NCI-H1930 (cell line): ENCODE measurements at places on chromosomes 12 and 14.
A peak's percentile ranks its signal among the peaks of the same experiment; 100 is the strongest.

- DNase-seq, result no peak
Measured at GRCh38 chr12:11929714-11930113, 141.0 kb upstream of the BCL2L14 start.

DNA sequence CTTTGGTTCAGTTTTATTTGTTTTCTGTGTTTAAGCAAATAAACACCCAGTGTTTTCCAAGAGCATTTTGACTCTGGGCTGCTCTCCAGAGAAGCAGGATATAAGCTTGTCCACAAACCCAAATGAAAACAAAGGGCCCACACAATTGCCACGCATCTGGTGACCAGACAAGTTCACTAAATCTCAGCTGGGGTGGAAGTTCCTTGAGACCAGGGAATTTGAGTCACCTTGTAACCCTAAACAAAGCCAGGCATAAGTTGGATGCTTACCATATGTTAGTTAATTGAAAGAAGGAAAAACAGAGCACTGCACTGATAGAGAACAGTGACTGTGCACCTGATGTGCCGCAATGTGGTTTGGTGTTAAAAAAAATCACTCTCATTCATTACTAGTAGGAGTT lies 1.6 kb upstream of the TXNRD1 start:
- no peak for DNase-seq

GRCh38 chr12:11040162-11040561 lies 9.0 kb upstream of the TAS2R31 start:
- no peak for DNase-seq

- peak; percentile 14 for DNase-seq
Measured at GRCh38 chr12:53738406-53739213, 11.4 kb upstream of the CALCOCO1 start.

- DNase-seq, result no peak
Measured at GRCh38 chr12:56699020-56699661, 11.1 kb upstream of the PTGES3 start.

- no peak for DNase-seq
Measured at GRCh38 chr12:32419520-32419960, 20.2 kb downstream of the FGD4 start.

- no peak for DNase-seq
Measured at GRCh38 chr12:76020731-76021672, 10.6 kb downstream of the PHLDA1 start.

DNA sequence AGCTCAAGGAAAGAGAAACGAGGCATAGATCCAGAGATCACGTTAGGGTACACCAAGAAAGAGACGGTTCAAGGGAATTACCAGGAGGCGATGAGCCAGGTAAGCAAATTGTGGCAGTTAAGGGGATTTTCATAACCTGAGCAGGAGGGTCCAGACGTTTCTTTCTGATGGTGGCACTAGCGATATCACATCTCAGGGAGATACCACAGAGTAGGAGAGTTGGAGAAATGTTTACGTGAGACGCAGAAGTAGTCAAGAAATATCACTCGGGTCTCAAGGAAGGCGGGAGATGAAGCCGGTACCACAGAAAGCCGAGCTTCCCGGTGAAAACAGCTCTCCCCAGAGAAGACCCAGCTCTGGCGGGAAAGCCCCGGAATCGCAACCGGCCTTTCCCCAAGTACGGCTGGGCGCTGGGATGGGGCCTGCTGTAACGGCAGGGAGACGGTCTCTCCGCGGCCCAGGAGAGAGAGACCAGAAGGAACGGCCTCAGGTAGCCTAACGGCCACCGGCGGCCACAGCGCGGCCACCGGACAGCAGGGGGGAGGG lies 485 bp downstream of the SENP1 start:
- DNase-seq, result no peak

GRCh38 chr14:29030121-29030520 lies 263.5 kb downstream of the FOXG1 start:
- DNase-seq, result peak; percentile 47

DNA sequence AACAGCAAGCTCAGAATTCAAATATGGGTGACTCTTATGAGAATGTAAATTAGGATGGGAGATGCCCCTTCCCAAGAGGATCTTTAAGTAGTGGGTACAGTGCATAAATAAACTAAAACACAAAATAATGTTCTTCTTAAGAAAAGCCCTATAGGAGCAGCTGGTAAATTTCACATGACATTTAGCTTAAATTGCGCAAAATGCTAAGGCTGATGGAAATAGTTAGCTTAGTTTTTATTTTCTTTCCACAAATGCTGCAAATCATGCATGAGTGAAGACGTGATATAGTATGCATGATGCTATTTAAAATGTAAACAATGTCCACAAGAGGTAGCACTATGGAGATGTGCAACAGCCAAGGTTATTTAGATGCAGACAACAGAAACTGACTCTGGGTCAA lies 328.1 kb downstream of the ATP23 start:
- DNase-seq, result no peak

GRCh38 chr12:56713345-56713744 lies 11.8 kb downstream of the NACA start:
- no peak for DNase-seq

DNA sequence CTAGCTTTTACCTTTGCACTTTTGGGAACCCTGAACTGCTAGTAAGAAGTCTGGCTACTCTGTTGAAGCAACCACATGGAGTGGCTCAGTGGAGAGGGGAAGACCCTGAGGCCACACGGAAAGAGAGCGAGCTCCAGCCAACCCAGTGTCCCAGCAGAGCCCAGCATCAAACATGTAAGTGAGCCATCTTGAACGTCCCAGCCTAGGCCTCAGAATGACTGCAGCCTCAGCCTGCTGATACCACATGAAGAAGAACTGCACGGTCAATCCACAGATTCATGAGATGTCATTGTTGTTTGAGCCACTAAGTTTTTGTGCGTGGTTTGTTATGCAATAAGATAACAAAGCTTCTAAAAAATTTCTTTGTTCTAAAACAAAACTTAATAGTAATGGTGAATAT lies 40.2 kb downstream of the TFCP2 start:
- DNase-seq, result no peak

- no peak for DNase-seq
Measured at GRCh38 chr14:91328313-91329050, 84.0 kb upstream of the GPR68 start.

- DNase-seq, result no peak
Measured at GRCh38 chr14:76644855-76645518, 116.3 kb upstream of the VASH1 start.

GRCh38 chr12:53062011-53062961 lies 12.4 kb downstream of the TNS2 start:
- DNase-seq, result no peak

DNA sequence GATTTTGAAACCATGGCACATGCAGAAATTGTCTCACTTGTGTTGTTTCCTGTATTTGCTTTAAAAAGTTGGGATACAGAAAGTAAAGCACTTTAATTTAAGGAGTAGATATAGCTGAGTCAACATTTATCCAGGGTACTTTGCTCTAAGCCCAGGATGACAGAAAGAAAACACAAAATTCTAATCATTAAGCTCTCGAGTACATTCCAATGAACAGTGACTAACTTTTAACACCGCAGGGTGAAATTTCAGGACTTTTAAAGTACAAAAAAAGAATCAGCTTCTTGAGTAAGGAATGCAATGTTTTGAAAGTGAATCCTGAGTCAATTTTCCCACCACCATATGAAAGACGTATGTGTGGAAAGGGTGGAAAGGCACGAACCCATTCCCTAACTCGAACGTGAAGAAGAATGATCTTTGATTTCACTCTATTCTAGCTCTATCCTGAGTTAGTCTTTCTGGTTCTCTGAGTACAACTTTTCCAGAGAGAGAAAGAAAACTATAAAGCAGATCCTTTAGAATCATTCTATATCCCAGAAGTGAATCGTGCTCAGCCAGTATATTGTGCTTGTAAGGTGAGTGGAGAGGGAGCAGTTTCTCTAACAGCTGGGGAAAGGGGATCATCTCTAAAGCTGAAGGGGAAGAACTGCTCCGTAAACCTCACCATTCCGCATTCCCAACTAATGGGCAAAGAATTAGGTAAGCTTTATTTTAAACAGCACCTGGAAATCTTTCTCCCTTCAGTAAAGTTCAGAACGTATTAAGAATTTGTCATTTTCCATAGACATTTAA lies 779.0 kb upstream of the FLRT2 start:
- no peak for DNase-seq

GRCh38 chr12:116180448-116180847 lies 97.0 kb downstream of the MED13L start:
- no peak for DNase-seq

DNA sequence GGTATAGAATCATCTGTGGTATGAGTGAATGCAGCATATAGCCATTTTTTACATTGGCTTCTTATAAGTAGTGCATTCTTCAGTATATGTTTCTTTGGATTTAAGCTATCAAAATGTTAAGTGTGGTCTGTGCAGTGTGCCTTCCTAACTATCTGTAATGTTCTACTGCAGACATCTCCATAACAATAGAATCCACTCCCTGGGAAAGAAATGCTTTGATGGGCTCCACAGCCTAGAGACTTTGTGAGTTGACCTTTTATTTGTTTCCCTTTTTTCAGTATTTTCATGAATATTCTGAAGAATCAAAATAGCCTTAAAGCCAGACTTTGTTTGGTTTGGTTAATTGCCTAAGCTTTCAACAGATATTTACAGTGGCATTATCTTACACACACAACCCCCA lies 107.2 kb downstream of the ZFC3H1 start:
- no peak for DNase-seq

GRCh38 chr14:90691627-90692026 lies 124.6 kb downstream of the TTC7B start:
- no peak for DNase-seq

- DNase-seq, result no peak
Measured at GRCh38 chr14:50060871-50061663, 55.3 kb downstream of the VCPKMT start.

DNA sequence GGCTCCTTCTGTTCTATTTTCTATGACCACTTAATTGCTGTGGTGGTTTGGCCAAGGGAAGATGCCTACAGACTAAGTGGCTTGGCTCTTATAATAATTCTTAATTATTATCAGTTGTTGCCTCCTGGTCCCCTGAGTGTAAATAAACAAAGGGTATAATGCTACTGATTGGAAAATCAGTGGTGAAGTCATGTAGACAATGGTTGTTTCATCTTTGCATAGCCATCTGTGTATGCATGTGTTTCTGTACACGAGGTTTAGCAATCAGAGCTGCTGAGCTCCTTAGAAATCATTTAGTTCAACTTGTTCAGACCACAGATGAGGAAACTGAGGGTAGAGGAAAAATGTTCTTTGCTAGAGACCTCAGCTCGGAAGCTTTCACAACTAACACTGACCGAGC lies 152.2 kb downstream of the STXBP6 start:
- no peak for DNase-seq

DNA sequence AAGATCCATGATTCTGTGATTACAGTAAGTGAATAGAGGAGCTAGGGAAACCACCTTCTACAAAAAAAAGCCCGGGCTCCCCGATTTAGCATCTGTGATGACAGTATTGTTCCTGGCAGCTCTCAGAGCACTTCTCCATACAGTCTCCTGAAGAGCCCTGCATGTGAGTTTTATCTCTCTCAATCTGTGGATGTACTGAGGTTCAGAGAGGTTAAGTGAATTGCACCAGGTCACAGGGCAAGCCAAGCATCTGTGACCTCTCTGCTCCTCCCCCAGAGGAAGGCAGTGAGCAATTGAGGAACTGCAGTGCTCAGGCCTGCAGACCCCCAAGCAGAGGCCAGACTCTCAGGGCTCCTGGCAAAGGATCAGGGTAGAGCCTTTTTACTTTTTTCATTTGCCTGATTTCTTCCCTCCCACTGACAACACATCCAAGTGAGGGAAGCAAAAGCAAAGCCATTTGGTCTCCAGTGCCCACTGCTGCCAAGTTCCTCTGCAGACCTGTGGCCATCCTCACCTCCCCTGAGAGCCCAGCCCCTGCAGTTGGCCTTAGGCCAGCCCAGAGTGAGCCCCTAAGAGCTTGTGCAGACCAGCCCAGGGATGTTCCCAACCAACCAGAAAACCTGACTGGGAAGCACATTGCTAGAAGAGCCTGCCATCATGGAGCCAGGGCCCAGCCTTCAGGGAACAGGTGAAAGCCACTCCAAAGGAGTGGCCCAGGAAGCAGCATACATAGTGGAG lies 47.6 kb upstream of the PNMA1 start:
- no peak for DNase-seq

DNA sequence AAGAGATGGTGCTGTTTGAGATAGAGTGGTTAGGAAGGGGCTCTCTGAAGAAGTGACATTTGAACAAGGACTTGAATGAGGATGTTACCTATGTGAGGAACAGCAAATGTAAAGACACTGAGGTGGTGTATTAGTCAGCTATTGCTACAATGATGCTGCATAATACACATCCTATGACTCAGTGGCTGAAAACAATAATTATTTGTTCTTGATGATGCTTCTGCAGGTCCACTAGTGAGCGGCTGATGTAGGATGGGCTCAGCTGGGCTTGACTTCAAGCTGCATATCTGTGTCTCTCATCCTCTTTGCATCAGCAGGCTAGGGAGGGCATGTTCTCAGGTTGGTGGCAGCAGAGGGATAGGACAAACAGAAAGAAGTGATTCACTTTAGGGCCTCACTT lies 21.4 kb upstream of the CLMN start:
- no peak for DNase-seq

- no peak for DNase-seq
Measured at GRCh38 chr14:77707355-77707723, 484 bp downstream of the ALKBH1 start.

- no peak for DNase-seq
Measured at GRCh38 chr14:20675669-20676068, 8.7 kb upstream of the RNASE4 start.

- no peak for DNase-seq
Measured at GRCh38 chr12:117033382-117034221, 65.6 kb downstream of the TESC start.

GRCh38 chr12:20351406-20351805 lies 16.9 kb upstream of the PDE3A start:
- DNase-seq, result no peak

DNA sequence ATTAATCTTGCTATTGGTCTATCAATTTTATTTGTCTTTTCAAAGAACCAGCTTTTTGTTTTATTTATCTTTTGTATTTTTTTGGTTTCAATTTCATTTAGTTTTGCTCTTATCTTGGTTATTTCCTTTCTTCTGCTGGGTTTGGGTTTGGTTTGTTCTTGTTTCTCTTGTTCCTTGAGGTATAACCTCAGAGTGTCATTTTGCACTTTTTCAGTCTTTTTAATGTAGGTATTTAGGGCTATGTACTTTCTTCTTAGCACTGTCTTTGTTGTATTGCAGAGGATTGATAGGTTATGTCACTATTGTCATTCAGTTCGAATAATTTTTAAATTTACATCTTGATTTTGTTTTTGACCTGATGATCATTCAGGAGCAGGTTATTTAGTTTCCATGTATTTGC lies 92.7 kb upstream of the DCD start:
- DNase-seq, result no peak

DNA sequence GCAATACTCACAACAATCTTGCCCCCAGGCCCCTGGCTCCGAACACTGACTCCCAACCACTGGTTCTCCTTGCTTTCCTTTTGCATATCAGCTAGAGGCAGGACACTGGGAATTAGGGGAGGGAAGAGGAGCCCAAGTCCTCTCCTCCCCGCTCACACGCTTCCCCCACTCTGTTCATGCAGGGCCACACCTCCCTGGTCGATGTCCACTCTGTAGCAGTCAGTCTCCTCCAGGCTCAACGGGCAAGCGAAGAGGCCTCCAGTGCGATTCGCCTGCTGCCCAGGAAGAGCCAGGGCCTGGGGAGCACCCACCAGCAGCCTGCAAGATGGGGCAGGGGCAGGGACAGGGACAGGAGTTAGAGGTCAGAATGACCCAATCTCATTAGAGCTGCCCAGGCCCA lies 4.8 kb downstream of the ITGA7 start:
- no peak for DNase-seq
